ENCODE measurements at places on chromosomes 5 and 9.

DNA sequence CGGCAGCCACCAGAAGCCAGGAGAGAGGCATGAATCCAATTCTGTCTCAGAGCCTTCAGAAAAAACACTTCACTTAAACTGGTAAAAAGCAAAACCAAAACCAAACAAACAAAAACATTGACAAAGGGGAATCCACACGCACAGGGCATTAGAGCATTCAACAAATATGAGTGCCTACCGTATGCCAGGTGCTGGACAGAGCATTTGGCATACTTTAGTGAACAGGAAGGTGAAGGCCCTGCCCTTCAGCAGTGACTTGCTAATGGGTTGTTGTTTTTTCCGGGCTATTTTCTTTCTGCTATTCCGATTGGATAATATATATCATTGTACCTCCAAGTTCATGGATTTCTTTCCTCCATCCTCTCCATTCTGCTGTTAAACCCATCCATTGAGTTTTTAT lies 71.7 kb upstream of the RUFY1 start:
- no peak for DNase-seq

DNA sequence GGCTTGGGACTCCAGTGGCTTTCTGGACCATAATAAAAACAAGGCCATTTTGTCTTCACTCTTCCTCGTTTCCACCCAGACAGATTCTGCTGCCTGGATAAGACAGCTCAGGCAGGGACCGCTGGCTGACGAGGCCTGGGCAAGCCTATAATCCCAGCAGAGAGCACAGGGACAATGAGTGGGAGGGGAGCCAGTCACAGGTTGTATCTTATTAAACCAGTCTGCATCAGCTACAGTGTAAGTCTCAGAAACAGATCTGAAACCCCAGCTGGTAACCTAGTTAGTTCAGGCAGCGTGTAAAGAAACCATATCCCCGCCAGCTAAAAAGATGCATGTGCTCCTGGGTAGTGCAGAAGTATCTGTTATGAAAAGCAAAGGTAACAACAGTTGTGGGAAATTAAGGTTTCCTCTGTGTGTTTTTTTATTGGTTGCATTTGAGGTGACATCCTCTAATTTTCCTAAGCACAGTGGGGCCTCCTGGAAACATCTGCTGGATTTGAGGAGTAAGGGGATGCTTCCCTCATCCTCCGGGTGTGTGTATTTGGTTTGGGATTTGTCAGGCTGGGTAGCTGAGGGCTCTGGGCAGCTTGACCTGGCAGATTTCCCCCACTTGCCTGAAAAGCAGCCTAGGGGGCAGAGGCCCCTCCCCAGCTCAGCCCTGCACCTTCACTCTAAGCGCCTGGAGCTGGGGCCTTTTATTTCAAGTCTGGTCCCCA lies 15.2 kb upstream of the TAL2 start:
- DNase-seq = no peak

- DNase-seq = no peak
These were observed 68.2 kb upstream of the TAF1L start for GRCh38 chr9:32703635-32704034.

- no peak for DNase-seq
These were observed 392.9 kb downstream of the RASEF start for GRCh38 chr9:82670000-82670399.

GRCh38 chr9:113660196-113660595 lies 196.7 kb downstream of the RGS3 start:
- DNase-seq = no peak

- DNase-seq = no peak
These were observed 28.1 kb downstream of the KCNMB1 start for GRCh38 chr5:170361116-170361515.

DNA sequence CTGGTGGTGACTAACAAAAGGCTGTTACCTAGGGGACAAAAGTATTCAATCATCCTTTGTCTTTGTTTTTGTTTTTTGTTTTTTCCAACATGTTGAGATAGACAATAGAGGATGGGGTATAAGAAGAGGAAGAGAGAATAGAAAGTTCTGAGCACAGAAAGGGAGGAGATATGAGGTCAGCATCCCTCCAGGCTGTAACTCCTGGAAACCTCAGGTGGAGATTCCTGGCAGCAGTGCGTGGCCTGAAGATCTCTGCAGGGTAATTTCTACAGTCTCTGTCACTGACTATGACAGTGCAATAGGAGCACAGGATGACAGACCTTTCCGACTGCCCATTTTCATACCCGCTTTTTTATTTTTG lies 112.1 kb downstream of the ADRB2 start:
- no peak for DNase-seq

GRCh38 chr5:10866913-10867312 lies 105.9 kb upstream of the DAP start:
- no peak for DNase-seq

GRCh38 chr5:167629634-167630033 lies 661.8 kb upstream of the WWC1 start:
- no peak for DNase-seq

GRCh38 chr5:7324919-7325318 lies 71.0 kb upstream of the ADCY2 start:
- DNase-seq = no peak

GRCh38 chr5:159393854-159394274 lies 63.6 kb upstream of the IL12B start:
- no peak for DNase-seq

Data from stimulated activated CD4-positive, alpha-beta T cell treated with anti-CD3 and anti-CD28 coated beads, TNF-alpha, amount 100 ng/mL, for 4 hours (primary cell).